ENCODE measurements at places on chromosomes 2 and 18. TPM values are rescaled to one million over a fixed set of nuclear protein-coding genes. Genes with fewer than 3 reads are reported as not detected.

GRCh38 chr2:195561116-195561921 lies 95.7 kb upstream of the SLC39A10 start:
- DNase-seq, result no peak

The SLC16A14 gene
- total RNA-seq, result 4.7 TPM

GRCh38 chr18:60560071-60560470 lies 187.5 kb upstream of the MC4R start:
- no peak for DNase-seq

GRCh38 chr2:46267616-46268015 lies 29.6 kb upstream of the EPAS1 start:
- no peak for DNase-seq

DNA sequence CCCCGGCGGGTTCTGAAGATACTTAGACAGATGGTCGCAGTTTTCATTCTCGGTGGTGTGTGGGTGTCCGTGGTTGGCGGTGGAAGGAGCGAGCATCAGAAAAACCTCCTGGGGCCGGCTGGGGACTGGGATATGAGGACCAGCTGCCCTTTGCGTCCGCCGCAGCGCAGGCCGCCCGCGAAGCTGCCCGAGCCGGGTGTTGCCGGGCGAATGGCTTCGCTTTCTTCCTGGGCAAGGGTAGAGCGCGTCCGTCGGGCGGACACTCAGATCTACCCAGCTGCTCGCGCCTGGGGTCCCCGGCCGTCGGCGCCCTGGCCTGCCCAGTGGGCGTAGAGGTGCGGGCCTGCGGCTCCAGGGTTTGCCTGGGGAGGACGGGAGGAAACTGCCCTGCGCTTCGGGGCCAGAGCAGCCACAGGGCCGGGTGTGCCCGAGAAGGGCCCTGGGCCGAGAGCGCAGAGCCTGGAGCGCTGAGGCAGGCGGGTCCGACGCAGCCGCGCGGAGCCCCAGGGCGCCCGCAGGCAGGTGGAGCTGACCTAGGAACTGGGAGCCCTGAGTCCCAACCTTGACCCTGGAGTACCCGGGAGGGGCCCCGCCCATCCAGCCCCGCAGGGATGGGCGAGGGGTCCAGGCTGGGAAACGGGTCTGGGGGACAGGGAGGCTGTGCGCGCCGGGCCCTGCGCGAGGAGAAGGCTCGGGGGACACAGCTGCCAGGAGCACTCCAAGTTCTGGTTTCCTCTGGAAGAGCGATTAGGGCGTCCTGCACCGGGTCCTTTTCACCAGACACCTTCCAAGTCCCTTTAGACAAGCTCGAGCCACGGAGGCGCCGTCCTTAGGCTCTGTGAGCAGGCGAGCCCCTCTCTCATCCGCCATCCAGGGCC lies 1.3 kb downstream of the TWIST2 start:
- DNase-seq, result no peak

DNA sequence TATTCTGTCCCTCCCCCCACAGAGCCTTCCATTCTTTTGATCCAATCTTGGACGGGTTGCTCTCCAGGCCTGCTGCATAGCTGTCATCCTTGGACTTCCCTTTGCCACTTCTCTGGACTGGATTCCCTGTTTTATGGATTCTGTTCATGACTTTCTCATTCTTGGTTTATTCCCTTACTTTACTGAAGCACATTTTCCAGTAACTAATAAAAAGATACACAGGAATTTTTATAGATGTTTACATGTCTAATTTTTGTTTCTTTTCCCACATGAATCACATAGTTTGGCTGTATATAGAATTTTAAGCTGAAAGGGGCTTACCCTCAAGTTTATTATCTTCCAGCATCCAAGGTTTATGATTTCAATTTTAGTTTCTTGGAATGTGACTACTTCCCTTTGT lies 37.9 kb downstream of the GDF7 start:
- no peak for DNase-seq

- no peak for DNase-seq
Measured at GRCh38 chr2:235612181-235612950, 118.5 kb downstream of the AGAP1 start.

The ZBTB7C gene
- 53.0 TPM for total RNA-seq

The CXCR1 gene
- 1.3 TPM for total RNA-seq

DNA sequence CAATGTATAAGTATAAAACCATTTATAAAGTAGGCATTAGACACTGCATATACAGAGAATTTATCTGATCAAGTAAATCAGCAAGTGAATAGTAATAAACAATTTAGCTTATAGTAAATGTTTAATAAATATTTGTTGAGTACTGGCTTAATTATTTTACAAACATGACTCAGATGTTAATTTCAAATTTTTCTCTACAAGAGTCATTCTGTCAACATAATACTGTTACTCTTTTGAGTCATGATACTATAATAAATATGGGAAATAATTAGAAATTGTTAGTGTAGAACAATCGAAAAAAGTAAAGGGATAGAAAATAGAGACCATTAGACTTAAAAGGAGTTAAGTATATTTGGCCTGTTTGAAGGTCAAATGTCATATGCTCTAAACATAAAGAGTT lies 133.6 kb upstream of the MC4R start:
- DNase-seq, result no peak

The LYG2 gene
- not detected for total RNA-seq

- no peak for DNase-seq
Measured at GRCh38 chr2:131055169-131056065, 37.8 kb downstream of the FAM168B start.

The MROH2A gene
- 0.31 TPM for total RNA-seq

DNA sequence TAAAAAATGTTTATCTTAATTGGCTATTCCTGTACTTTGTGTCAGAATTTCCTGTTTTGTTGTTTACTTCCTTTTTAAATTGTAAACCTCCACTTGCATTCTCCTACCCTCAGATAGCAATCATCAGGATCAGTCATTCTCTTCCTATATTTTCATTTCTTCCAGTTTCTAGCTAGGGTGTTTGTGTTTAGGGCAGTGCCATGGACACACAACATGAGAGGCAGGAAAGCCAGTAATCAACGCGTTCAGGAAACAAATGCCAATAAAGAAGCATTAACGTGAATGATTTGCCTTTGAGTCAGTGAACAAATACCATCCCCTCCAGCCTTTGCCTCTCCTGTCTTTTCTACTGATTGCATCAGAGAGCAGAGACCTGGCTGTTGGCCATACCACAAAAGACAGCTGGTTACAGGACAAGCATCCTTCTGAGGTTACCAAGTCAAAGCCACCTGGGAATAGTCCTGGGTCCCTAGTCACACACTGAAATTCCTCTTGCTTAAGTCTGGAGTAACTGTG lies 56.7 kb upstream of the FHL2 start:
- no peak for DNase-seq
